ENCODE measurements at places on chromosomes 3 and 15.

GRCh38 chr15:80742081-80742480 is 37.1 kb upstream of the CEMIP start:
- DNase-seq: no peak

GRCh38 chr3:13616359-13616758 is 67.4 kb downstream of the FBLN2 start:
- DNase-seq: no peak

GRCh38 chr3:114902691-114903101 is 244.4 kb downstream of the ZBTB20 start:
- DNase-seq: peak; percentile 13

GRCh38 chr3:45139372-45140140 is 6.6 kb downstream of the CDCP1 start:
- DNase-seq: no peak

- DNase-seq: peak; percentile 40
Measured at GRCh38 chr3:146326875-146327543, 76.1 kb upstream of the PLSCR4 start.

DNA sequence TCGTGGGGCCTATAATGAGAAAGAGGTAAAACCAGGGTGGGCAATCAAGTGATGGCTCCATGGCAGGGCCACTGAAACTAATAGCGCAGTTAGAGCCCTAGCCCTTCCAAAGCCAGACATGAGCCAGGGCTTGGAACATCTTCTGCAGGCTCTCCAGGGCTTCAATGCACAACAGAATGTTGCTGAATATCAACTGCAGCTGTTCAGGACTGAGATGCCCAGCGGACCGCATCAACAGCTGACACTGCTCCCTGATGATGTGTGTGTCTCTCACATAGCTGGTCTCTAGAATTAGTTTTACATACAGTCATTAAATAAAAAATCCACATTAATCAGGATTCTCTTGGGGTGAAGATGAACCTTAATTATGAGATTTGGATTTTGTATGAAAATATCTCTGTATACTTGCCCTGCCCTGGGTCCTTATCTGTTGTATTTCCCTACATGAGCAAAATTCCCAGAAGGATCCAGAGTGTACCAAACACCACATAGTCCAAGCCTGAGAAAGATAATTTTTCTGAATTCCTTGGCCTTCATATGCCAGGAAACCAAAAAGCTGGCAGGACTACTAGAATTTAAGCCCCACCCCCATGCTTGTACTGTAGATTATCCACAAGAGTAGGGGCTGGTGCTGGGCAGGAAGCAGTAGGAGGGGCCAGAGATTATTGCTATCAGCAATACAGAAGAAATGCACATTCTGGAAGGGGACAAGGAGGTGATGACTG is 7.7 kb upstream of the GOLGB1 start:
- peak; percentile 36 for DNase-seq

DNA sequence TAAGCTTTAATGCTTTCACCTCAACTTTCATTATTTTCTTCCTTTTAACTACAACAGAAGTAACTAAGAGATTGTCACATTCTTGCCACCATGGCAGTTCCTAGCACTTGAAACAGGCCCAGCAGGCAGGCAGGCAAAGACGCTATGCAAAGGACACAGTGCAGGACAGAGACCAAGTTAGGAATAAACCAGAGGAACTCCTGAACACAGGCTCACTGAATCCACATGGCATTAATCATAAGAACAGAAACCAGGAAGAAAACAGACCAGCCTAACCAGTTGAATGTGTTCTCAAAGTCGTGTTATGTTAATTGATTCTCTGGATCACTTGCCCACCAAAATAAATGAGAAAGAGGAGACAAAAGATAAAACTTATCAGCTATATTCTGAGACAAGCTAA is 397.6 kb downstream of the TBL1XR1 start:
- DNase-seq: no peak

DNA sequence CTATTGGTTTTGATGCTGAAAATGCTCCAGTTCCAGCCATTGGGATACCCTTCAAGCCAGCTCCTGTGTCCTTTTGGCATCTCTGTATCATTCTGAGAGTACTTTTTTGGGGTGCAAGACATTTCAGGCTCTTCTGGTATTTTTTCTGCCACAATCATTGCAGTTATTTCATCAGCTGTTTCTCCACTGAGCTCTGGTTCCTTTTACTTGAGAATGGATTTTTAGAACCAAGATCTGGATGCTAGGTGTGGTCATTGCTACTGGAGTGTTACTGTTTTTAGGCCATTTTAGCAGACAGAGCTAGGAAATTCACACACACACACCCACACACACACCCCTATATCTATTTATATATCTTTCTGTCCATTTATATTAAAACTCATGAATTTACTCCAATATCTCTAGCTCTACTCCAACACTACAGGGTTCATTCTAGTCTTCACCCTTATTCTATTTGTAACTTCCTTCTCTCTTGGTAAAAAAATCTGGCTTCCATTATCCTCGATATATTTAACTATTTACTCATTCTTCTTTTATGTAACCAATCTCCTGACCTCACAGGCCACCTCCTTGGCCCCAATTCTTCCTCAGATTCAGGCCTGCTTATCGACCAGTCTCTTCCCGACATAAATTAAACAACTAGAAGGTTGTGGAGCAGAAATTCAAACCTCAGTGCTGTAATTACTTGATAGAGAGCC is 17.0 kb downstream of the SLC35G2 start:
- no peak for DNase-seq

All from eye (tissue), 1 donor.